ENCODE measurements at places on chromosomes 1 and 21.

GRCh38 chr1:47875831-47876586 is 121.2 kb downstream of the TRABD2B start:
- no peak for DNase-seq

DNA sequence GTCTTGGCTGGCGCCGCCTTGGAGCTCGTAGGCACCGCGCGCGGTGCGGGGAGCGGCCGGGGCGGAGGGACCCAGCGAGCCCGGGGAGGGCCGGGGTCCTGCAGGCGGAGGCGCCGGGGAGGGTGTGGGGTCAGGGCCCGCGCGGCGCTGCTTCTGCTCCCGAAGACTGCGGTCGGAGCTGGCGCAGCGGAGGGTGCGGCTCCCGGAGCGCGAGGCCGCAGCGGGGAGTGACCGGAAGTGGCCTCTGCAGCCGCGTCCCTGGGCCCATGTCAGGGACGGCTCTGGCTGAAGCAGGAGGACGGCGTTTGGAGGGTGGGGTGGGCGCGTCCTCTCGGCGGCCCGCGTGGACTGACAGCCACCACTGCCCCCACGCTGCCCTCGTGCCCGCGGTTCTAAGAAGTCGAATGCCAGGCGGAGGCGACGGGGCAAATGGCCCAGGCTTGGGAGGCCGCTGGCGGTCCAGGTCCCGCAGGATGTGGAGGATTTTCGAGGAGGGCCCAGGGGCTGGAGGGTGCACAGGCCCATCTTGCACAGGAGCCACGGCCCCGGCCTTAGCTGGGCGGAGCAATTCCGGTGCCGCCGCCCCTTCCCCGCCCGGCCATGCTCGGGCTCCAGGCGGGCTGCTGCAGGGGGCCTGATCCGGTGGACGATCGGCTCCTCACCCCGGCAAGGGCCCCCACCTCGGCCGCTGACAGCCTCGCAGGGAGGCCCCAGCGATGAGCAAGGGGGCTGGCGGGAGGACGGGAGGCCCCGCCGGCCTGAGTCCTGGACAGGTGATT is 7.7 kb upstream of the ZNF669 start:
- DNase-seq = no peak

DNA sequence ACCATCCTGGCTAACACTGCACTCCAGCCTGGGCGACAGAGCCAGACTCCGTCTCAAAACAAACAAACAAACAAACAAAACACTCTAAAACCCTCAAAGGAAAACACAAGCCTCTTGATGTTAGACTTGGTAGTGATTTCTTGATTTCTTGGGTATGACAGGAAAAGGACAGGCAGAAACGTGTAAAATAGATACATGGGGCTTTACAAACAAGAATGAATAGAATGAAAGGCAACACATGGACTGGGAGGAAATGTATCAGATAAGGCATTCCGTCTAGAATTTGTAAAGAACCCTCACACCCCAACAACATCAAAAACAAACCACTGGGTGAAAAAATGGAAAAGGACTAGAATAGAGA is 7.8 kb upstream of the PRXL2B start:
- DNase-seq = no peak

- DNase-seq = no peak
Measured at GRCh38 chr1:32491386-32491785, 26.5 kb downstream of the ZBTB8B start.

DNA sequence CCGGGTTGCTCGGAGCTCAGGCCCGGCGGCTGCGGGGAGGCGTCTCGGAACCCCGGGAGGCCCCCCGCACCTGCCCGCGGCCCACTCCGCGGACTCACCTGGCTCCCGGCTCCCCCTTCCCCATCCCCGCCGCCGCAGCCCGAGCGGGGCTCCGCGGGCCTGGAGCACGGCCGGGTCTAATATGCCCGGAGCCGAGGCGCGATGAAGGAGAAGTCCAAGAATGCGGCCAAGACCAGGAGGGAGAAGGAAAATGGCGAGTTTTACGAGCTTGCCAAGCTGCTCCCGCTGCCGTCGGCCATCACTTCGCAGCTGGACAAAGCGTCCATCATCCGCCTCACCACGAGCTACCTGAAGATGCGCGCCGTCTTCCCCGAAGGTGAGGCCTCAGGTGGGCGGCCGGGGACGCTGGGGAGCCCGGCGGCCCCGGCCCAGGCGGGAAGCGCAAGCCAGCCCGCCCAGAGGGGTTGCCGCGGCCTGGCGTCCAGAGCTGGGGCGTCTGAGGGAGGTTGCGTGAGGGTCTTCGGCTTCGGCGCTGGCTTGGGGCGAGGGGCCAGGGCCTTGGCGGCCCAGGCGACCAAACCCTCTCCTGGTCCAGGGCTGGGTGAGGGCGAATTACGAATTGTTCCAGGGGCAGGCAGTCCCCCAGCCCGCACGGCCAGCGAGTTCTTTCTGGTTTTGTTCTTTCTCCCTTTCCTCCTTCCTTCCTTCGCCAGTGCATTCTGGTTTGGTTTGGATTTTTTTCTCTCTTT is 805 bp downstream of the SIM2 start:
- DNase-seq = no peak

DNA sequence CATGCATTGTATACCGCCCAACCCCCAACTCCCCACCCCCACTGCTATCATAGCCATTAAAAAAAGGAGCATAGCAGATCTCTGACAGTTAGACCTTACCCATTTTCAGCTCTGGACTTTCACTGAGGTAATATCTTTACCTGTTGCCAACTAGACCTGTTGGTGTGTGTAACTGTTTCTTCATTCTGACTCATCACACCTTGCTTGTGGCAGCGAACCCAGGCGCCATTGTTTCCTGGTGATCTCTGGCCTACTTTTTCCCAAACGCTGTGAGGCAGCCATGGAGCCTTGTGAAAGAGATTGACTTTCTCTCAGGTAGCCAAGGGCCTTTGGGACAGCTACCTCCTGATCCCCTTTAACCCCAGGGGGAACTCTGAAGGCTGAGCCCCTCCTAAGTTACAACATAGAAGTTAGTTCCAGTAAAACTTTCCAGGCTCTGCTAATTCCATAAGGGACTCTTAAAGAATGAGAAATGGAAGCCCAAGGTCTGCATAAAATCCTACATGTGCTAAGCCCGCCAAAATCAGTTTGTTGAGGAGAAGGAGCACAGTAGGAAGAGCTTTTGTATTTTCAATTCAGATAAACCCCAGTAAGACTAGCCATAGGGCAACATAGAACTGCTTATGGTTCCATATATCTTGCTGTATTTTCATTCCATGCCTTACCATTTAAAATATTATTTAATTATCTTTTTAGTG is 196.1 kb upstream of the CAMK1G start:
- no peak for DNase-seq

DNA sequence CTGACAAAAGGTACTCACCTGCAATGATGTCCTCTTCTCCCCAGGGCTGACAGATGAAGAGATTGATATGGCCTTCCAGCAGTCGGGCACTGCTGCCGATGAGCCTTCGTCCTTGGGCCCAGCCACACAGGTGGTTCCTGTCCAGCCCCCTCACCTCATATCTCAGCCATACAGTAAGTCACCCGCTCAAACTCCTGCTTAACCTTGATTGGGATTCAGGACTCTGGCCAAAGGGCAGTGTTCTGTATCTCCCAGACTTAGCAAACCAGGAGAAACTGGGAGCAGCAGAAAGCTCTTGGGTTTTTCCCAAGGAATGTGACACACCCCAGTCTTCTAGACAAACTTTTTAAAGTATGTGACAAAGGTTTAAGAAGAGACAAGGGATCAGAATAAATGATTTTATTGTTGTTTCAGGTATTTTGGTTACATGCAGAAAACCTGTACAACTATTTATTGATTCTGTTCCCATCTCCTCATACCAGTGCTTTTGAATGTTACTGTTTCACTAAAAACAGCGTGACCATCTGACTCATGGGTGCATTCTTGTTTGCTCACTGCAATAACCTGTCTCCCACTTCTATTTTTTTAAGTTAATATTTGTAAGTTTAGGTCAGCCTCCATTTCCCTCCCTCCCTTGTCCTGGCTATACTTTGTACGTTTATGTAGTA is 124.6 kb downstream of the PEX14 start:
- DNase-seq = no peak

DNA sequence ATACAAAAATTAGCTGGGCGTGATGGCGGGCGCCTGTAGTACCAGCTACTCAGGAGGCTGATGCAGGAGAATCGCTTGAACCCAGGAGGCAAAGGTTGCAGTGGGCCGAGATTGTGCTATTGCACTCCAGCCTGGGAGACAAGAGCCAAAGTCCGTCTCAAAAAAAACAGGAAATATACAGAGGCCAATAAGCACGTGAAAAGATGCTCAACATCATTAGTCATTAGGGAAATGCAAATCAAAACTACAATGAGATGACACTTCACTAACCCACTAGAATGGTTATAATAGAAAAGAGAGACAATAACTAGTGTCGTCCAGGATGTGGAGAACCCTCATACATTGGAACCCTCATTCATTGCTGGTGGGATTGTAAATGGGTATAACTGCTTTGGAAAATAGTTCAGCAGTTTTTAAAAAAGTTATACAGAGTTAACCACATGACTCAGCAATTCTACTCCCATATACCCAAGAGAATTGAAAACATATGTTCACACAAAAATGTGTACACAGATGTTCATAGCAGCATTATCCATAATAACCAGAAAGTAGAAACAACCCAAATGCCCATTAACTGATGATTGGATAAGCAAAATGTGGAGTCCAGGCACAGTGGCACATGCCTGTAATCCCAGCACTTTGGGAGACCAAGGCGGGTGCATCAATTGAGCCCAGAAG is 6.4 kb upstream of the E2F2 start:
- DNase-seq = no peak

DNA sequence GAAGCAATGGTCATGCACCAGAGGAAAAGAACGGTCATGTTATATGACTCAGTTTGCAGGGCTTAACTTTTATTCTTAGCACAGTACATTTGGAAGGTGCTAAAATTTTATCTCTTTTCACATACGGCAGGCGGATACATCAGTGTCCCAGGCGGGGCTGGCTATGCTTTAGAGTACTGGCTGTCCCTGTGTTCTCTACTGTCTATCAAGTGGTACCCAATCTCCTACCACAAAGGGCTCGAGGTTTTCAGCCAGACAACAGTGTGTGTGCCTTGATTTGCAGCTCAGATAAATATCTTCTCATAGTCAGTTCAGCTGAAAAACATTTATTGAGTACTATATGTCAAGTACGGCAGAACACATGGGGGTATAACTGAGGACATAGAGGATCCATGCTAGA is 65.3 kb downstream of the URB2 start:
- no peak for DNase-seq

- no peak for DNase-seq
Measured at GRCh38 chr1:16294219-16295212, 57.5 kb upstream of the CPLANE2 start.

- DNase-seq = no peak
Measured at GRCh38 chr1:94551449-94551848, 9.9 kb upstream of the F3 start.

DNA sequence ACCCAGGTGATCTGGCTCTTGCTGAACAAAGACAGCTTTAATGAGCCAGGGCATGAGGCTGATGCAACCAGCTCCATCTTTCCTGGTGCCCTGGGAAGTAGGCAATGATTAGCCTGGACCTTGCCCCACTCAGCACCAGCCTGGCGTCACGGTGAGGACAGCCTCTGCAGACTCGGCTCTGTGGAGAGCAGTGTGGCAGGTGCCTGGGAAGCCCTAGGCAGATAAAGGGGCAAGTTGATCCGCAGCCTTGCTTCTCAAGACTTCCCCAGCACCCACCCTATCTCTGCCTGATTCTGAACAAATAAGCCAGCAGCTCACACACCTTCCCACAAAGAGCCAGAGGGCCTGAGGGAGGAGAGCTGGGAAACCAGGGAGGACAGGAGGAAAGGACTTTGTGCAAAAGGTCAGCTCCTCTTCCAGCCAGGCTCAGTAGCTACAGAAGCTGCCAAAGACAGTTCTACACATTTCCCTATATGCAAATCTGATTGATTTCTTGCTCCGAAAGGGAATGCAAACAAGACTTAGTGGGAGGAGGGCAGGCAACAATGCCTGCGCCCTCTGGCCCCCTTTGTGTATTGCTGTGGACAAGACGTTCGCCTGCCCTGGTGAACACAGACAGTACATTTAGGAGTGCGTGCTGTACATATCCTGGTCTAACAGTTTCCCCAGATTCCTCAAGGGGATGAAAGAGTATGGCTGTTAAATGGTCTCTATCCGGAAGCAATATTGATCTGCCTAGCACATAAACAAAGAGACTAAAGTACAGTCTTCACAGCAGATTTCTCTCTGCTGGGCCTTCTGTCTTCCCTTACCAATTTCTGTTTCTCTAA is 63.8 kb downstream of the BCAR3 start:
- DNase-seq = no peak

- DNase-seq = no peak
Measured at GRCh38 chr1:93093332-93094006, 14.4 kb downstream of the MTF2 start.

GRCh38 chr1:30968220-30968971 is 59.8 kb upstream of the SDC3 start:
- DNase-seq = no peak

GRCh38 chr1:12148958-12149790 is 17.6 kb upstream of the TNFRSF1B start:
- DNase-seq = no peak

DNA sequence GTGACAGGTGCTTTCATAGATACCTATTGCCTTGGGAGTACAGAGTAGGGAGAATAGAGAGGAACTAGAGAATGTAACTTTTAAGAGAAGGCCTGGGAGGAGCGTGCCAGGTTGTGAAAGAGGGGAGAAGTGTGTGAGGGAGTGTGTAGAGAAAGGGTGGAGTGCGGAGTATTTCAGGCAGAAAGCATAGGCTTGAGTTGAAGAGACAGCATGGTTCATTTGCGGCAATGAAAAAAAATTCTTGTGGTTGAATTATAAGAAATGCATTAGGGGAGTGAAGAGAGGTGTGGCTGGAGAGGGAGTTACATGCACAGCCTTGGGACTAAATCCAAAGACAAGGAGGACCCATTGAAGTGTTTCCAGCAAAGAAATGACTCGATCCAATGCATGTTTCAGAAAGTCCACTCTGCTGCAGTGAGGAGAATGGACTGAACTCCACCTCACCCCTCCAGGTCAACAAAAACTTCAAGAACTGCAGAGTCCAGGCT is 81.7 kb upstream of the ADAM30 start:
- DNase-seq = no peak

GRCh38 chr1:20711285-20712214 is 6.3 kb downstream of the KIF17 start:
- DNase-seq = no peak

GRCh38 chr1:47191940-47192457 is 2.2 kb upstream of the PDZK1IP1 start:
- DNase-seq = no peak

DNA sequence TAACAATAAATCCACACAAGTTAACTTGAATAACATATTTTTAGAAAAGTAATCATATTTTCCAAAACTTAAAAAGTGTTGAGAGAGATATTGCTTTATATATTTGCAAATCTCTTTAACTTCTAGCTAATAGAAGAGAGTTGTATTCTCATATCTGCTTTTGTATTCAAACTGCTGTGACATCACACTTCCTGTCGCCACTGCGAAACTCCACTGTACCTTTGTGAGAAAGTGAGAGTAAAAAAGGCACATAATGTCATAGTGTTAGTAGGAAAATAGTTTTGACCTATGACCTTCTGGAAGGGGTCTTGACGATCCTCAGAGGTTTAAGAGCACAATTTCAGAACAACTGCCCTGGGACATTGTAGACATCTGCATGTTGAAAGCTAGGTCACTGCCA is 21.6 kb downstream of the AK5 start:
- DNase-seq = no peak

Data from activated effector memory CD4-positive, alpha-beta T cell treated with Interleukin-2 at 50 U/mL for 16 hours (primary cell).